Karpas-422 (cell line): ENCODE measurements at places on chromosomes 2 and 18. TPM values are rescaled to one million over a fixed set of nuclear protein-coding genes. Genes with fewer than 3 reads are reported as not detected.
A peak's percentile ranks its signal among the peaks of the same experiment; 100 is the strongest.

The KIAA2012 gene
- total RNA-seq: 0.29 and 0.89 TPM in 2 replicates

The LRP2 gene
- not detected in 2 replicates for total RNA-seq

The OR6B2 gene
- total RNA-seq: not detected in 2 replicates

DNA sequence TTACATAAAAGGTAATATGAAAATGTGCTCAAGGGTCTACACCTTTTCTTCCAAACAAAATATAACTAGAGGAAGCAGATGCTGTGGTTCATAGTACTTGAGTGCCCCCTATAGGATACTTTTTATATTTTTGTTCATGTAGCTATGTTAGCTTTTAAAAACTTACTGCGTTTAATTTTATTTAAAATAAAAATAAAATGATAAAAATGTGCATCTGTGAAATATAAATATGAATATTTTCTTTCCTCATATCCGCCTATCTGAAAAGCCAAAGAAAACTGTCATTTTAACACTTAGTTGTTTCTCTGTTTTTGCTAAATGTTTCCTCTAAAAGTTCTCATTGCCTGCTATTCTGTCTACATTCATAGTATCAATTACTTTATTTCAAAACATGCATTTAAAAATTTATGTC lies 9.6 kb upstream of the LRP1B start:
- H3K27me3 ChIP-seq: no peaks in the 10 kb centered on the region
- H3K36me3 ChIP-seq: no peaks in the 10 kb centered on the region
- no peak overlapping the region for H3K4me3 ChIP-seq
- DNase-seq: peak; percentile 79
- H3K4me1 ChIP-seq: no peaks in the 10 kb centered on the region

DNA sequence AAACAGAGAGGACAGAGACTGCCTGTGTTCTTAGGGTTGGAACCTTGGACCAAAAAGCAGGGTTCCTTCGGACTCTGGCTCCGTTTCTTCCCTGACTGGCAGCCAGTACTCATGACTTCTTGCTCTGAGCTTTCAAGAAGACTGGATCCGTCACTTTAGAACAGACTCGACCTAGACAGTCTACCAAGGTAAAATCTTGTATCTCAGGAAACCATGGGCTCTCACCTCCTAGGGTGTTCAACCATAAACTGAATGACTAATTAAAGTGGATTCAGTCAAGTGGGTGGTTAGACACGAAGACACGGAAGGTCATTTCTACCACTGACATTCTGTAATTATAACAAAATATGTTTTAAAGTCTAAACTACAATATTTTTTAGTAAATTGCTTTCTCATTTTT lies 153.8 kb upstream of the SLC39A10 start:
- no peak for DNase-seq
- no peaks in the 10 kb centered on the region for H3K36me3 ChIP-seq
- H3K27me3 ChIP-seq: no peaks in the 10 kb centered on the region

DNA sequence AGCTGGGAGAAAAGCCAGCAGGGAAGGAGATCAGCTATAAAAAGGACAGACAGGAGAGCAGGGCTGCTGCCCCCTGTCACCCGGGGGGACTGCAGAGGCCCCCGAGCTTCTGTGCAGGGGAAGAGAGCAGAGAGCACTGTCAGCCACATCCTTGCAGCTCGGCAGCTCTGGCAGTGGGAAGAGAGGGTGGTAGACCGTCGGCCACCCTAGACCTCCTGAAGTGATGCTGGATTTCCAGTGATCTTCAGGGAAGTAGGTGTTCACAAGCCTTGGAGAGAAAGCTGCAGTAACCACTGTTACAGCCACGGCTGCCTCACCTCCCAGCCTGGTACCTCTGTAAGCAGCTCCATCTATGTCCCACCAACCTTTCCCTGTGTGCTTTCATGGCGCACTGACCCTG lies 134.9 kb downstream of the TFCP2L1 start:
- no peaks in the 10 kb centered on the region for H3K36me3 ChIP-seq
- H3K27ac ChIP-seq: no peak overlapping the region
- H3K4me3 ChIP-seq: no peak overlapping the region
- H3K27me3 ChIP-seq: no peaks in the 10 kb centered on the region

GRCh38 chr2:134039912-134040581 lies 213.8 kb upstream of the MGAT5 start:
- no peak overlapping the region for H3K27ac ChIP-seq
- no peaks in the 10 kb centered on the region for H3K27me3 ChIP-seq
- H3K4me3 ChIP-seq: no peak overlapping the region
- peaks cover 18% of the 10 kb centered on the region for H3K4me1 ChIP-seq

GRCh38 chr2:209141142-209141541 lies 282.7 kb upstream of the MAP2 start:
- no peaks in the 10 kb centered on the region for H3K4me1 ChIP-seq
- H3K27ac ChIP-seq: no peak overlapping the region
- H3K36me3 ChIP-seq: no peaks in the 10 kb centered on the region
- no peak overlapping the region for H3K4me3 ChIP-seq
- H3K27me3 ChIP-seq: no peaks in the 10 kb centered on the region

DNA sequence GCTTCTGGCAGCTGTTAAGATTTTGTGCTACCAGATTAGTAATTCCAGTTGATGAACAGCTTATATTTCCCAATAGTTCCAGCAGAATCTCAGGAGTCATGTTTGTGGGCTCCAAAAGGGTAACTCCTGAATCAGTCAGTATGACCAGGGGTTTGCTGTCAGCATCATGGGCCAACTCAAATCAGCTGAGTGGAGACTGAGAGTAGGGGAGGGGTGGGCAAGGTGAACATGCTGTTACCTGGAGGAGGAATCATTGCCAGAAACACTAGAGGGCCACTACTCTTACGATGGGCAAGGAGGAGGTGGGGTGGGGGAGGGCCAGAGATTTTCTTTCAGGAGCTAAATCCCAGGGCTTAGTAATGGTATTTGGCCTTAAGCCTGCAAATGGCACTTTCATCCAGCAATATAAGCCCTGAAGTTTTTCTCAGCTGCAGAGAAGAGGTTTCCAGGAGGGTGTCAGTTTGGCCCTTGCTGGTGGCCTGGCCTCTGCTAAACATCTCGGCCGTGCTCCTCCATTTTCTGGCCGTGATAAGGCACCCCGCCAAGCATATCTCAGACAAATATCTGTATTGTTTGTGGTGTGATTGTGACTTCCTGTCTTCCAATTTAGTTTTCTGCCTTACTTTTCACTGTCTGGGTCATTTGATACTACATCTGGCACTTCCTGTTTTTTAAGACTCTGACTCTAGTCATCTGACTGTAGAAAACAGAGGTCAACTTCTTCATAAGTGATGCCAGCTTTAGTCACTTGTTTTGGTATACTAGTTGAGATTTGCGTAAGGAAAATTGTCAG lies 120.5 kb upstream of the CXCR4 start:
- H3K4me3 ChIP-seq: no peak overlapping the region
- no peaks in the 10 kb centered on the region for H3K36me3 ChIP-seq
- H3K4me1 ChIP-seq: peaks cover 13% of the 10 kb centered on the region
- DNase-seq: no peak

- H3K27me3 ChIP-seq: no peaks in the 10 kb centered on the region
- H3K4me1 ChIP-seq: no peaks in the 10 kb centered on the region
- H3K36me3 ChIP-seq: no peaks in the 10 kb centered on the region
- H3K4me3 ChIP-seq: no peak overlapping the region
- no peak overlapping the region for H3K27ac ChIP-seq
Measured at GRCh38 chr2:152251811-152252210, 76.2 kb upstream of the STAM2 start.

- H3K27me3 ChIP-seq: no peaks in the 10 kb centered on the region
- no peaks in the 10 kb centered on the region for H3K4me1 ChIP-seq
- H3K4me3 ChIP-seq: no peak overlapping the region
- no peak overlapping the region for H3K27ac ChIP-seq
- no peak for DNase-seq
- H3K36me3 ChIP-seq: no peaks in the 10 kb centered on the region
Measured at GRCh38 chr2:209476367-209477208, 52.7 kb downstream of the MAP2 start.

GRCh38 chr18:75227535-75228296 lies 17.1 kb downstream of the TSHZ1 start:
- H3K27ac ChIP-seq: no peak overlapping the region
- no peak for DNase-seq
- H3K4me1 ChIP-seq: no peaks in the 10 kb centered on the region
- H3K36me3 ChIP-seq: no peaks in the 10 kb centered on the region

DNA sequence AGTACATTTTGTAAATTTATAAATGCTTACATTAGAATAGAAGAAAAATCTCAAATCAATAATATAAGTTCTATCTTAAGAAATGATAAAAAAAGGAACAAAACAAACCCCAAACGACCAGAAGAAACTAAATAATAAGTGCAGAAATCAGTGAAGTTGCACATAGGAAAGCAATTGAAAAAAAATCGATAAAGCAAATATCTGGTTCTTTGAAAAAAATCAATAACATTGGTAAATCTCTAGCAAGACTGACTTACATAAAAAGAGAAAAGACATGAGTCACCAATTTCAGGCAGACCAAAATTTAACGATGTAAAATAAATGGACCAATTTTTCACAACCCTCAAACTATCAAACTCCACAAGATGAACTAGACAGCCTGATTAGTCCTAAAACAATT lies 249.9 kb upstream of the HDAC4 start:
- no peaks in the 10 kb centered on the region for H3K27me3 ChIP-seq
- no peaks in the 10 kb centered on the region for H3K36me3 ChIP-seq
- no peaks in the 10 kb centered on the region for H3K4me1 ChIP-seq
- no peak for DNase-seq
- H3K27ac ChIP-seq: no peak overlapping the region

- no peaks in the 10 kb centered on the region for H3K27me3 ChIP-seq
- H3K36me3 ChIP-seq: peaks cover 10% of the 10 kb centered on the region
- no peak for DNase-seq
Measured at GRCh38 chr2:47401789-47402554, 984 bp upstream of the MSH2 start.

- no peak overlapping the region for H3K4me3 ChIP-seq
- H3K27me3 ChIP-seq: no peaks in the 10 kb centered on the region
- DNase-seq: no peak
- no peaks in the 10 kb centered on the region for H3K36me3 ChIP-seq
- no peak overlapping the region for H3K27ac ChIP-seq
Measured at GRCh38 chr2:207777124-207777523, 7.4 kb upstream of the FZD5 start.

DNA sequence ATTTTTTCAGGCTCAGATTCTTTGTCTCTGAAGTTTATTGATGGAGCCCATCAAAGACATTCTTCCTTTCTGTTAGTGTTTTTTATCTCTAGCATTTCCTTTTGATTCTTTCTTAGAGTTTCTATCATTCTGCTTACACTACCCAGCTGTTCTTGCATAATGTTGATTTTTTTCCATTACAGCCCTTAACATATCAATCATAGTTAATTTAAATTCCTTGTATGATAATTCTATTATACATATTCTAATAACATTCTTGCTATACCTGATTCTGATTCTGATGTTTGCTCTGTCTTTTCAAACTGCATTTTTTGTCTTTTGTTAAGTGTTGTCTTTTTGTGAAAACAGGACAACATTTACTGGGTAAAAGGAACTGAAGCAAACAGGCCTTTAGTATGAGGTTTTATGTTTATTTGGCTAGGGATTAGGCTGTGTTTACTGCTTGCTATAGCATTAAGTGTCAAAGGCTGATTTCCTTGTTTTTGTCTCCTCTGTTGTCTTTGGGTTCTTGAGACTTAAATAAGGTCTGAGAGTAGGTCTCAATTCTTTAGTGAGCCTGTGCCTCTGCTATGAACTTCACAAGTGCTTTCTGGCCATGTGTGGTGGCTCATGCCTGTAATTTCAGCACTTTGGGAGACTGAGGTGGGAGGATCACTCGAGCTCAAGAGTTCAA lies 8.0 kb upstream of the STAM2 start:
- DNase-seq: no peak
- no peaks in the 10 kb centered on the region for H3K36me3 ChIP-seq
- no peak overlapping the region for H3K27ac ChIP-seq
- no peak overlapping the region for H3K4me3 ChIP-seq
- H3K27me3 ChIP-seq: no peaks in the 10 kb centered on the region

- no peak overlapping the region for H3K27ac ChIP-seq
- no peak for DNase-seq
- no peaks in the 10 kb centered on the region for H3K4me1 ChIP-seq
- no peaks in the 10 kb centered on the region for H3K27me3 ChIP-seq
- H3K4me3 ChIP-seq: no peak overlapping the region
Measured at GRCh38 chr2:71277536-71278103, 50.7 kb upstream of the PAIP2B start.
